GM13976 (cell line): ENCODE measurements at places on chromosomes 2 and 18.
A peak's percentile ranks its signal among the peaks of the same experiment; 100 is the strongest.

- no peak for DNase-seq
Observed at GRCh38 chr18:36572135-36572856, 256.5 kb downstream of the TPGS2 start.

- DNase-seq: no peak
Observed at GRCh38 chr18:42675810-42676209, 439.7 kb downstream of the RIT2 start.

GRCh38 chr18:10289951-10290637, 164.3 kb upstream of the APCDD1 start:
- no peak for DNase-seq

DNA sequence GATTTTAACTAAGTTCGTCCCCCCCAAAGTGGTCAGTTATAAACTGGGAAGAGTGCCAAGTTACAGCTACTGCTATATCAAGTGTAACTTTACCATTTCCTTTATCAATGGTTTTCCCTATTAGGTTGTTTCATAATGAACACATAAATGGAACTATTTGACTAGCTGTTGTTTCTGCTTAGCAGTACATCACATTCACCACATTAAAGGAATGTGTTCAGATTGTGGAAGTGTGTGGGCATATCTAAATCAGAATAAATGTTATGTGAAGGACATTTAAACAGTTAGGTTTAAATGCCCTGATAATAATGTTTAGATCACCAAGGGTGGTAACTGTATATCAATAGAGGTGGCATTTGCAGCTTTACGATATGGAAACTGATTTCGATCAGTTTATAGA, 45.1 kb downstream of the SLC9A4 start:
- DNase-seq: no peak

- no peak for DNase-seq
Observed at GRCh38 chr18:49613141-49613640, 51.3 kb downstream of the LIPG start.

- DNase-seq: peak; percentile 27
Observed at GRCh38 chr18:8912348-8913326, 189.9 kb upstream of the NDUFV2 start.

DNA sequence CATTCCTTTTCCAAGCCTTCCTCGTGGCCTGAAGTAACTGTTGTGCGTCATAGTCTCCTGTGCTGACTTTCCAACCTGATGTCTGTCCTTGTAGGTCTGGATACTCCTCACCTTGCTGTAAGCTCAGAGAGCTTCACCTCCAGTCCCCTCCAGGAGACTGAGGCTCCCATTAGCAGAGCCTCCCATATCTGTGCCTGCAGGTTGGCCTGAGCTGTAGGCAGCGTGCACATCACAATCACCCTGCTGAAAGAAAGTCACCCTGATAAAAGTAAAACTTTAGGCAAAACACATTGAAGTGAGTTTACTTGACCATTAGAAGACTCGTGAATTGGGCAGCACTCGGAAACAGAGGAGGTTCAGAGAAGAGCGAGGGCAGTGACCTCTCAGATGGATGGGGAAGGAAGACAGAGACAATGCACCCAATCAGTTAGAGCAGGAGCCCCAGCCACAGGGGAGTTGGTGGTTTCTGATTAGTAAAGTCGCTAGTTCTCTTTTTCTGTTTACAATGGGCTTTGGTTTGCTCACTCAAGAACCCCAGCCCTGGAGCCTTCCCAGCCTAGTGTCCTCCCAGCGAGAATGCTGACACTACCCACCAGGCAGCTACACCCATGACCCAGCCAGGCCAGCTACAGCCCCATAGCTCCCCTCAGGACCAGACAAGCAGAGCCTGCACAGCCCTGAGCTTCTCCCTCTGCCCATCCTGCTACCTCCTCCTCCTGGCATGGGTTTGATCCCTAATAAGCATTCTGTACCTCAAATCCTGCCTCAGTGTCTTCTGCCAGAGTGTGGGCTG, 12.1 kb upstream of the TPO start:
- no peak for DNase-seq

DNA sequence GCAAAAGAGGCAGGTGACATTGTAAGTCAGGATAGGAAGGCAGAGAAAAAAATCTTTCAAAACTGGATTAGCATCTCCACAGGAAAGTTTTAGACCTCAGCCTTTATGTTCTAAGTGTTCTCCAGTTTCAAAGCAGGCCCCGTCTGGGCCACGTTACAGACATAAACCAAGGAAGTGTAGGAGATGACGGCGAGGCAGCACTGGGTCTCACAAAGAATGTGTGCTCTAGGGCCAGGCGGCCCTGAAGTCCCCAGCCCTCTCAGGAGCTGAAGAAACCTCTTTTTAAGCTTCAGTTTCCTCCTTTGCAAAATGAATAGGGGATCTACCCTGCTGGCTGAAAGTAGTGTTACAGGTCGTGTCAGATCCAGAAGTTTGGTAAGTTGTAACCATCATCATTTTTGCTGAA, 81.7 kb downstream of the SPRED2 start:
- peak; percentile 59 for DNase-seq

- no peak for DNase-seq
Observed at GRCh38 chr2:190235101-190235500, 84.5 kb downstream of the HIBCH start.

DNA sequence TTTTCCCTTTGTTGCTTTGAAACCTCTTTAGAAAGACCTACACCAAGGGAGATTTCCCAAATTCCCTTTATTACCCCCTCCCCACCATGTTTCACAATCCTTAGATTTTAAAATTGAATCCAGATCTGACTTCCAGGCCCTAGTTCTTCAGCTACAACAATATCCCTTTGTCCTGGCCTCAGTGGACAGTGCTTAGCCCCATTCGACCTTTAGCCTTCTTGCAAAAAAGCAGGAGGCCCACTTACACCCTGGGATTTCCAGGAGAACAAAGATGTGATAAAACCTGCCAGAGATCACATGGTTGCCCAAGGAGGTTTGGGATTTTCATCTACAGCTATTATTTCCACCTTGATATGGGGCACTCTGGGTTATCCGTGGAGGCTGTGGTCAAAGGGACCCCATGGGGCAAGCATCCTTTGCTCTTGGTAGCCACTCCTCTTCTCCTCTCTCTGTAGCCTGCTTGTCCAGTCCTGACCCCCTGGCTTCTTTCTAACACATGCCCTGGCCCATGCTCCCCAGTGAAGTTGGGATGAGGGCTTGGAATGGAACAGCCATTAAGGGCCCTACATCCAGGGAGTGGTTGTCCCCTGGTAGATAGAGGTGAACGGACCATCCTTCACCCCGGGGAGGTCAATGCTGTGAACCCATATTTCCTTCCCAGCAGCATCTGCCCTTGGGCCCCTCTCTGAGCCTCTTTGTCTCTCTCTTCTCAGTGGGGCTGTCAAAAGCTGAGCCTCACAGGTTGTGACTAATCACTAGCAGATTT, 267.4 kb downstream of the DYSF start:
- no peak for DNase-seq

DNA sequence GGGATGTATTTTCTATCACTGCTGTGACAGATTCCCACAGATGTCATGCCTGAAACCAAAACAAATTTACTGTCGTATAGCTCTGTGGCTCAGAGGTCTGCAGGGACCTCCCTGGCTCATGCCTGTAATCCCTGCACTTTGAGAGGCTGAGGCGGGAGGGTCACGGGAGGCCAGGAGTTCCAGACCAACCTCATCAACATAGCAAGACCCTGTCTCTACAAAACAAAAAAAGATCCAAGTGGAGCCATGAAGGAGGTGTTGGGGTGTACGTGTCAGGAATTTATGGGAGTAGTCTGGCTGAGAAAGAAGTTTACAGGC, 51.0 kb upstream of the FAHD2A start:
- DNase-seq: no peak

- DNase-seq: peak; percentile 62
Observed at GRCh38 chr18:48124857-48125626, 194.6 kb upstream of the SMAD2 start.

GRCh38 chr18:67001052-67001451, 397.2 kb upstream of the CDH19 start:
- no peak for DNase-seq

DNA sequence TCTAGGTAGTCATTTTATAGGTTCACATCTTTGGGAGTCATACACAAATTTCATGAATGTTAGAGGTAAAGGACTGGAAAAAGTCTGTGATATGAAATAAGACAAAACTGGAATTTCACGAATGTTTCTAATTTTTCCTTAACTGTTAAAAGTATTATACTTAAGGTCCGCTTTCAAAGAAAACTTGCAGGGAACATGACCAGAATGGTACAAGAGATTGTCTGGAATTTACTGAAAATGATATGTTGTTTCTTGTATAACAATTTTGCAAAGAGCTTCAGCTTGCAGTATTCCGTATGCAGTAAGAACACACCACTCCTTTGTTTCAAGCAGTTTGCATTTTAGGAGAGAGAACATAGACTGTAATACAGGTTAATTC, 1.6 kb downstream of the DDX1 start:
- DNase-seq: no peak

- no peak for DNase-seq
Observed at GRCh38 chr2:8796315-8796848, 41.0 kb downstream of the KIDINS220 start.

- no peak for DNase-seq
Observed at GRCh38 chr2:174609261-174609660, 11.7 kb upstream of the WIPF1 start.

DNA sequence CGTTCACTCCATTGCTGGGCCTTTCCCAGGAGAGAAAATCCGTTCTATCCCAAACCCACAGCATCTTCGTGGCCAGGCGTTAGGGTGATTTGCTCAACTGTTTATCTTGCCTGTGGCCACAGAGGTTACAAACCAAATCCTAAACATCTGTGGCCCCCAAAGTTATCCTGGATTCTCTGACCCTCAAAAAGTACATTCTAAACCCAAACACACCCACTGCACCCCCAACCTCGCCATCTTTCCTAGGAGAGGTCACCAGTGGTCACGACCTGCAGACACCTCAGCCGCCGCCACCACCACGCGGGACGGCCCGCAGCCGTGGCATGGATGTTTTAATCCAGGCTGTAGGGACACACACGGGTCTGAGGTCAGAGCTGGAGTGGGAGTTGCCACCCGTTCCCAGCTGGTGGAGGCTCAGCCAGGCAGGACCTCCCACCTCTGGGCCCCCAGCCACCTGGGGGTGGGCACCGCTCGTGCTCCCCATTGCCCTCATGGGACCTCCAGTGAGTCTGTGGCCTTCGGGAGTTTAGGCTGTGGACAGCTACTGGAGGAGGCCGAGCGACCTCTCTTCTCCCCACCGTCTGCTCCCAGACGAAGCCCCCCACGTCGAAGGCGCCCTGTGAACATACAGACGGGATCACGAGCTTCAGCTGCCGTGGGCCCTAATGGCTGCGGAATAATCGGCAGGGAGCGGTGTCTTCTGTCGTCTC, 72.0 kb downstream of the KCNG2 start:
- no peak for DNase-seq

GRCh38 chr2:181962142-181962541, 23.5 kb upstream of the PPP1R1C start:
- DNase-seq: no peak

GRCh38 chr18:60038731-60039130, 138.9 kb downstream of the PMAIP1 start:
- no peak for DNase-seq

GRCh38 chr2:217000406-217000805, 140.5 kb upstream of the TNP1 start:
- no peak for DNase-seq

DNA sequence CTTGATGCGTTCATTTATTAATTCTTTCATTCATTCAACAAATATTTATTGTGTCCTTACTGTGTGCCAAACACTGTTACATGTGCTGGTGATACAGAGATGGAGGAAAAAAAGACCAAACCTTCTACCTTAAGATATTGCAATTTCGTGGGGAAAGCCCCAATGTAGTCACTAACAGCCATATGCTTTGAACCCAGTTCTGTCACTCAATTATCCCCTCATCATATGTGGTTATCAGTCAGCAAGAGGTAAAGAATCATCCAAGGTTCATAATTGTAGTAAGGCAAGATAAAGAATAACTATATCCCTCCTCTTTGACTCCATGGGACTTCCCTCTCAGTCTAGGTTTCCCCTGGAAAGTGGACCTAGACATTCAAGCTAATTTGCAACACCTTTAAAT, 1185.6 kb upstream of the CELF4 start:
- DNase-seq: no peak

DNA sequence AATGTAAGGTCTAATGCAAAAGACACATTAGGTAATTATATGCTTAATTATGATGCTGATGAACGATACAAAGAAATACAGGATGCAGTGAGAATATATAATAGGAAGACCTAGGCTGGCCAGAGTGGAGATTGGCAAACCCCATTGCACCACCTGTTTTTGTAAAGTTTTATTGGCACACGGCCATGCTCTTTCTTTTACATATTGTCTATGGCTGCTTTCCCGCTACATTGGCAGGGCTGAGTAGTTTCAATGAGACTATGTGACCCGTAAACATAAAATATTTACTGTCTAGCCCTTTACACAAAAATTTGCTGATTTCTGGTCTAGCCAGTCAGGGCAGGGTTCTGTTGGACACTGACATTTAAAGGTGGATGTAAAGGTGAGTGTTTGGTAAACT, 5.4 kb downstream of the SEC11C start:
- no peak for DNase-seq

DNA sequence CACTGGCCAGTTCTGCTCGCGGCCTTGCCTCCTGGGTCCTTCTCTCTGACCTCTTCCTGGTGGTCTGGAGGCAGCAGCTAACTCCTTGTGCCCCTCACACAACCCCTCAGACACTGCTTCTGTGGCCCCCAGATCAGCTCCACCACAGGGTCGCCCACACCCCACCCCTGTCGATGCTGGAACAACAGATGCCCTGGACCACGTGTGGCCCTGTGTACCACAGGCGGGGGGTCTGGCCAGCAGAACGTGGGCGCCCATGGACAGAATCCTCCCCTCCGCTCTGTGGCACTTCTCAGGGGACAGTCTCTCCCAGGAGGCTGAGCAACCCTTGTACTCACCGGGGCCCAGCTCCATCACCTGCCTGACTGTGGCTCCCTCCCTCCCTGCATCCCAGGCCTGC, 245.6 kb downstream of the NDUFA10 start:
- no peak for DNase-seq

DNA sequence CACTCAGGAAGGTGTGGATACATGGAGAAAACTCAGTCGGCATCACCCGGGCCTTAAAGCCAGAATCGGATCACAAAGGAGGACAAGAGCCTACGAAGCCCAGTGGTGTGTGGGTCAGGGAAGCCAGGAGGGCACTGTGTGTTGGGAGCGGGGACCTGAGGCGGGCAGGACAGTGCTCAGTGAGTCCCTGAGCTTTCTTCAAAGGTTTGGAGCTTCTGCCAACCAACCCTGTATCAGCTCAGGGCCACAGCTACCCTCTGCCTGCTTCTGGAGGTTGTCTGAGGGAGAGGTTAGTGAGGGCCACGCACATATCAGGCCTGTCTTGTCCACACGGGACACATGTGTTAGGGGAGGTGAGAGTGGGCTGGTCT, 52.4 kb downstream of the DYSF start:
- no peak for DNase-seq
